ENCODE measurements at places on chromosomes 2 and 18.

GRCh38 chr18:77380695-77381094 lies 131.0 kb downstream of the GALR1 start:
- DNase-seq, result no peak

DNA sequence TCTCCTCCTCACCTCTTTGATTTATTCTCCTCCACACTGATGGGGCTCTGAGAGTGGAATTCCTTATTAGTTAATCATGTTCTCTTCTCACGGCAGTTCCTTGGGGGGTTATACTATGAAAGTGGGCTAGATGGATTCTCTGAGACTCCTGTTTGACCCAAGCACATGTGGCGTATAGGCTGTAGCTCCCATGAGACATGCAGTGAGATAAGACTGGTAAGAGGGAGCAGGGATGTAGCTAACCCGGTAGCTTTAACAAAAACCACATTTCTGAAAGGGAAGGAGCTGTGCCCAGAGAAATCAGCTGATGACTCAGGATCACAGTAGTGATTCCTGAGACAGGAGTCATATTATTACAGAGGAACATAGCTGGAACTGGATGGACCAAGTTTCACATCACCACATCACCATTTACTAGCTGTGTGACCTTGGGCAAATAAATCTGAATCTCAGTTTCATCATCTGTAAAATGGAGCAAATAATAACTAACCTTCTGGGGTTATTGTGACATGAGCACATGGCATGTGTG lies 82.9 kb downstream of the CRIM1 start:
- DNase-seq, result no peak

DNA sequence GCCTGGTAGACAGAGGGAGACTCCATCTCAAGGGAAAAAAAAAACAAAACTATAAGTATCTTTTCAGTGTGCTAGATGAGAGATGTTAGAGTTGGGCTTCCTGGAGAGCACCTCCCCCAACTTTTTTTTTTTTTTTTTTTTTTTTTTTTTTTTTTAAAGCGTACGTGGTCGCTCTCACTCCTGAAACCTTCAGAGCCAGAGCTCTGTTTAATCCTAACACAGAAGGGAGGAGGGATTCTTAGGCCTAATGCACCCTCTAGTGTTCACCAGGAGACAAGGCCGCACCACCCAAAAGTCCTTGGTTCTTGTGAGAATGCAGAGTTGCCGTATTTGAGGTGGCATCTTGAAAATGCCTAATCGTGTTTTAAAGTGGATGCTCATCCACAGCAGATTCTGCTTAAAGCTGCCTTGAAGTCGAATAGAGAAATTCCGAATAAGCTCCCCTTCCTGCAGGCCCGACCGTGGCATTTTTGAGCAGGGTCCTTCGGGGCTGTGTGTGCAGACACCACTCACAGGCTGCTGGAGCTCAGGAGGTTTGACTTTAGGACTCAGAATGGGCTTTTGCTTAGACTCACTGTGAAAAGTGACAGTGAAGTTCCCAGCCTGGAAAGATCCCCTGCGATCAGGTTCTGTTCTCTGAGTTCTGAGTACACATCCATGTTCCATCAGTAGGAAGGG lies 252.6 kb downstream of the AGAP1 start:
- no peak for DNase-seq

DNA sequence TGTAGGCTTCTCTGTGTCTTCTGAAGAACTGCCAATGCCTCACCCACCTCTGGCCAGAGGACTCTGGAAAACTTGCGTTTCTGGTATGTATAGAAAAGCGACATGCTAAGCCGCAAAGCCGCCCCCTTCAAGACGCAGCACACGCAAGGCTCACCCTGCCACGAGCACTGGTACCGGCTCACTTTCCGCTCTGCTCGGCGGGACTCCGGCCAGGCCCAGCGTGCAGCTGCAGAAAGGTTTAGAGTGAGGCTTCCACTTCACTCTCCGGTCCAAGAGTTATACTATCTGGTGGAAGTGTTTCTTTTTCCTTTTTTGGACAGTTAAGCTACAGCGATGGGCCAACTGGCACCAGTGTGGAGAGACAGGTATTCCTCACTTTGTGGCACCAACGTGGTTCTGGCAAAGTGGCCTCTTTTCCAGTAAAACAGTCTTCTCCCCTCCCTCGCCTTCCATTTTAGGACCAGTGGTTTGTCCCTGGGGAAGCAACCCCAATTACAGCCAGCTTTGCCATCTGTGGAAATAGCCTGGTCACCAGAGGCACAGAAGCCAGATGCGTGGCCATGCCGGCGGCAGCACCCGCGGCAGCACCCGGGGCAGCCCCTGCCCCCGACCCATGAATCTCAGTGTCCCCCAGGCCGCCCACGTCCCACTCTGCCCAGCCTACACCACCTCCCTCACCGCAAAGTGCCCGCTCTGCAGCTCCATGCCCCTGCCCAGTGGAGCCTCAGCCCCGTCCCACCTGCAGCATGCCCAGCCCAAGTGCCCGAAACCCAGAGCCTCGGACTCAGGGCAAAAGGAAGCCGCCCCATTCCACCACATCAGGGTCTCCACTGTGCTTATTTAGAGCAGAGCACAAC lies 91.6 kb upstream of the CTDP1 start:
- DNase-seq, result no peak

DNA sequence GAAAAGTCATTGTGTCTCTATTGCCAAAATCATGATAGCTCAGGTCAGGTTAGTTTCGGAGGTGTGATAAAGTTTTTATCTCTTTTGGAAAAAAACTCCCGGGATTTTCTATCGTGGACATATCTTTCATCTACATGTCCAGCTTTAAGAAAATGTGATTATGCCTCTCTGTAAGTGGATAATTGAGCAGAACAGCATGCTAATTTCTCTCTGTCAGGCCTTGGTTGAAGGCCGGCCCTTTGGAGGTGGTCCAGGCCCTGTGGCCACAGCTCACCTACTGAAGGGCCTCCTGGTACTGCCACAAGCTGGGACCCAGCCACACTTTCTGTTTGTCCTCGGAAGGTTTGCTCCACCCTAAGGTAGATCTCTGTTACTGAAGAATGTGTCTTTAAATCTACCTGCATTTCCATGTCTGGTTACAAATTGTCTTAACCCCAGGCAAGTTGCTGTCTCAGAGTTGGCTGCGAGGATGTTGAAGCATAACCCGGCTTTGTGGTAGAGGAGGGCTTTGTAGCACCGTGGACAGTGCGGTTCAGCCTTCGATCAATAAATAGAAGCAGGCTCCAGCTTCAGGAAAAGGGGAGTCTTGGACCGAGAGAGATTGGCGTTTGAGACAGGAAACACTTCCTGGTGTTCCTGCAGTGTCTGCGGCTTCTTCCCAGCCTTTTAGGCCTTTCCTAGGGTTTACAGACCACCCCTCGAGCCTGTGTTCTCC lies 25.5 kb downstream of the TCF7L1 start:
- no peak for DNase-seq

DNA sequence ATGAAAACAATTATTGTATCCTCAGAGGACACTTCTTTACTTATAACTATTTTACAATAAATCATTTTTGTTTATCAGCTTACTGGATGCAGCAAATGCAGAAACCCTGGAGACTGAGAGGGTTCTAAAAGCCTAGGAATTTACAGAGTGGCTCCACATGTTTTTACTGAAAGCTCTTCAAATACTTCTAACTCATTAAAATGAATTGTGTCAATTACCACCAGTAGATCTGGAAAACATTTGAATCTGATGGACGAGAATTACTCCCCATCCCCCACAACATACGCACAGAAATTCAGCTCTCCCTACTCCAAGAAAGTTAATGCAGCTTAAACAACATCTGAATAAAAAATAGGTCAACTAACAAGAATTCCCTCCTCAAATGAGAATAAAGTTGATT lies 319.8 kb upstream of the FIGN start:
- DNase-seq, result no peak

GRCh38 chr2:191676790-191677645 lies 918 bp upstream of the NABP1 start:
- no peak for DNase-seq

DNA sequence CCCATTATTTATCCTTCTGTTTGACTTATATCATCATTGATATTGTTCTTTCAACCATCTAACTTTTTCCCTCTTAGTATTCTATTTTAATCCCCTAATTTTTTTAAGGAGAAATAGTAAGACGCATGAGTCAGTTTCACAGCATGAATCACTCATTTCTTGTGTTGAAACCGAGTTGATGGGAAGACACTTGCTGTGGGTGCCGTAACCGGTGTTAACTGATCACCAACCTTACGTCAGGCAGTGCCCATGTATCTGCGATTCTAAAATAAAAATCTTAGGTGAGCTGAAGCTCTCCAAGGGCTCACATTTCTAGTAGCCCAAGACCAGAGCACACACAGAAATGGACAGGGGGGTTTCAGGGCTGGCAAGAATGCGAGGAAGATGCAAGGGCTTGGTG lies 348.1 kb downstream of the GALR1 start:
- DNase-seq, result no peak

DNA sequence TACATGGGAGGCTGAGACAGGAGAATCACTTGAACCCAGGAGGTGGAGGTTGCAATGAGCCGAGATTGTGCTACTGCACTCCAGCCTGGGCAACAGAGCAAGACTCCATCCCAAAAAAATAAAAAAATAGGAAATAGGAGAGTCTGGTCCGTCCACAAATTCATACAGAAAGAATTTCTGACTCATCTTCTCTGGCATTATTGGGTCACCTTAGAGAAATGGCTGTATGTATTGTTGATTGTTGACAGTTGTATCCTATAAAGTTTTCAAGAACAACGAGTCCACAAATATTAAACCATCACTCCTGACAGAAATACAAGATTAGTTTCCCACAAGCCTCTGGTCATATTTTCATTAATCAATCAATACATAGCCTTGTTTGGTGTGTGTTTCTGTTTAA lies 20.4 kb downstream of the RBM43 start:
- DNase-seq, result no peak

- no peak for DNase-seq
Observed at GRCh38 chr18:63152096-63152495, 167.5 kb downstream of the BCL2 start.

DNA sequence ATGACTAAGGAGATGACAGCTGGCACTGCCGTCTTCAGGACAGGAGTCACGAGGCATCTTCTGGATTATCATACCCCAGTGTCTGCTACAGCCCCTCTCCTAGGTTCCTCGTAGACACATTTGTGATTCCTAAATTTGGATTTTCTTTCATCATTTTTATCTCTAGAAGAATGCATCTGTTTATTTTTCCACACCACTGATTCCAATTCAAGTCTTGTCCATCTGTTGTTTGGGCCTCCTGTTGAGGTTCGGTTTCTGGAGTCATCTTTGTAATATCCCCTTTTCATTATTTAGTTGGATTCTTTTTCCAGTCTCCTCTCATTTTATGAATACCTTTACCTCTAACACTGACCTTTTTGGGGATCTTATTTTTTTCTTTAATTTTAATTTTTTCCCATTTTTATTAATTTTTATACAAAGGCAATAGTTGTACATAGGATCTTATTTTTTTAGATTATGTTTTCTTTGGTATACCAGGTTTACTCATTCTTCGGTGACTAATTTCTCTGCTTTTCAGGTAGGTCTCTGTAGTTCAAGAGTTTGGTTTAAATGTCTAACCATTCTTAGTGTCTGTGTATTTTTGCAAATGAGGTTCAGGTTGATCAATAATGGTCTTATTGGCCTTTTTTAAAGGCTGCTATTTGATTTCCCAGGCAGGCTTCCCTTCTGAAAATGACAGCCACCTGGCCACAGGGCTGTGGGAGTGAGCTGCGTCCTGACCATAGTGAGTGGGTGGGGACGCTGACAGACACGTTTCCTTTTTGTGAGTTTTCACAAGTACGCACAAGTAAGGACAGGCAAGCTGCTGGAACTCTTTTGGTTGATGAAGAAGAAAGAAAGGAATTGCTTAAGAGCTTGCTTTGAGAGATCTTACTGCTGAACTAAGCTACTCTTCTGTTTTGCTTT lies 34.5 kb downstream of the FARP2 start:
- DNase-seq, result no peak

GRCh38 chr2:241540771-241541561 lies 17.6 kb upstream of the BOK start:
- DNase-seq, result peak; percentile 16

GRCh38 chr2:165239230-165239629 lies at the start of gene SCN2A:
Gene SCN2A, plus strand, starts transcription at chr2:165239414. Its CDS starts 56,410 bp downstream, at chr2:165295824.
- DNase-seq, result no peak

DNA sequence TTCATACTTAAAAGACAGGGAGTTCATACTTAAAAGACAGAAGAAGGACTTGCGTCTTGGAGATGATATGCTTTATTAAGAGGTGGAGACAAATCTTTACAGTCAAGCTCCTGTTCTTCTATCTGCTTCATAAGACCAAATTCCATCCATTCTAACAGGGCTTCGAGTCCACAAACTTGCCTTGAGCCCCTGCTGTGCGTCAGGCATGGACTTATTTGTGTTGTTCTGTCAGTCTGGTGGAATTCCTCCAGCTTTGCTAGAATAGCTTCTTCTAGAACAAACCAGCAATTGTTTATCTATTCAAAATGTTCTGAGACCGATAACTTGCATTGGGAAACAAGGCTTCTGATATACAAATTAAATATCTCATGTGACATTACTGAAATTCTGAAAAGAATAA lies 73.9 kb upstream of the SOX11 start:
- DNase-seq, result no peak

DNA sequence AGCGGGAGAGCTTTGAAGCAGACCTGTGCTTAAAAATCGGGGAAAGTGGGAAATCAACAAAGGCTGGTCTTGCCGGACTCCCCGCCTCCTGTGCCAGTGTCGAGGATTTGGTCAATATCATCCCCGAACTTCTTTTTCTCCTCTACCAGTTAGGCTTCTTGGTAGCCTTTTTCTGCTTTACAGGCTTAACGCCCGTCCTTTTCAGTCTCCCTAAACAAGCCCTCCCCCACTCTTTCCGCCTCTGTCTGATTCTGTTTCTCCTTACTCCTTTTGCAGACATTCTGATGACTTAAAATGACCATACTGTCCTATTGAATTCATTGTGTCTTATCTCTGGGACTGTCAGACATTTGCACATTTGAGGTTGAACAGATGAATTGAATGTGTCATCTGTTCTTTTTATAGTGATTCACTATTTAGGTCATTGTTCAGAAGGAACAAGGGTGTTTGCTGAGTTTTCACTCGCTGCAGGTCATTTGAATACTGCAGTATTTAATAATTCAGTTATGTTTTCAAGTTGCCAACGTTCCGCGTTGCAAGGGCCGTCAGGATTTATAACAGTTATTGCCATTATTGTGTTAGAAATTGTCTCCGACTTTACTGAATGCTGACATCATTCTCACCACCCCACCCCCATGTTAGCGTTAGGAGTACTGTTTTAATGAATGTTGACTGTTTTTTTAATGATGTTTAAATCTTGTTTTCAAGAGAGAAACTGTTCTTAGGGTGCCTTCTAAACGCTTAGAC lies 1.1 kb downstream of the ITGAV start:
- no peak for DNase-seq

DNA sequence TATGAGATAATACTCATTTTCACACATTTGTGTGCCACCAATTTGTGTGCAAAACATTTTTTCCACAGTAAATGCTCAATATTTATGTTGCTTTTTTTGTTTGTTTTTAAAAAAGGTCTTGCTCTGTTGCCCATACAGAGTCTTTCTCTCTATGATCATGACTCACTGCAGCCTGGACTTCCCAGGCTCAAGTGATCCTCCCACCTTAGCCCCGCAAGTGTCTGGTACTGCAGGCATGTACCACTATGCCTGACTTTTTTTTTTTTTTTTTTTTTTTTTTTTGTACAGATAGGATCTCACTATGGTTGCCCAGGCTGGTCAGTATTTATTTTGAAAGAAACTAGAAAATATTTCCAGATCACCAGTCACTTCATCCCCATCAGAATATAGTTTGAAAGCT lies 297.8 kb upstream of the GYPC start:
- no peak for DNase-seq

- DNase-seq, result no peak
Observed at GRCh38 chr2:26243470-26244308, 743 bp downstream of the HADHA start.
